ENCODE measurements at places on chromosomes 2 and 18.
A peak's percentile ranks its signal among the peaks of the same experiment; 100 is the strongest.

DNA sequence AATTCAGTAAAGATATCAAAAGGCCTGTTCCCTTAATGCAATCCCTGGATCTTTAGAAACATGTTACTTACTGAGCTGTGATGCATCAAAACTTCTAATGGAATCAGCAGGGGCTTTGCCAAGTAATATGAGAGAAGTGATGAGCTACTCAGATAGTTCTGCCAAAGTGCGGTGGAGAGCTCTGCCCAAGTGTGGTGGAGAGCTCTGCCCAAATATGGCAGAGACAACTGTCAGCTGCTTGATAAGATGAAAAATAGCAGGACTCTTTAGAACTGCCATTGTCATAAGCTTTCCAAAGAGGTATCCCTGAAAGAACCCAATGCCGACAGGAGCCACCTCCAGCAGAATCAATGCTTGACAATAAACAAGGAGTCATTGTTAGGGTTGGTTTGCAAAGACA is 167.9 kb upstream of the SLC39A10 start:
- DNase-seq: no peak

GRCh38 chr18:76823587-76824011 is 1.2 kb downstream of the ZNF236 start:
- DNase-seq: no peak

GRCh38 chr2:70454936-70455544 is 98.6 kb downstream of the TGFA start:
- DNase-seq: no peak

GRCh38 chr2:105287692-105288091 is 41.8 kb downstream of the TGFBRAP1 start:
- DNase-seq: peak; percentile 5

DNA sequence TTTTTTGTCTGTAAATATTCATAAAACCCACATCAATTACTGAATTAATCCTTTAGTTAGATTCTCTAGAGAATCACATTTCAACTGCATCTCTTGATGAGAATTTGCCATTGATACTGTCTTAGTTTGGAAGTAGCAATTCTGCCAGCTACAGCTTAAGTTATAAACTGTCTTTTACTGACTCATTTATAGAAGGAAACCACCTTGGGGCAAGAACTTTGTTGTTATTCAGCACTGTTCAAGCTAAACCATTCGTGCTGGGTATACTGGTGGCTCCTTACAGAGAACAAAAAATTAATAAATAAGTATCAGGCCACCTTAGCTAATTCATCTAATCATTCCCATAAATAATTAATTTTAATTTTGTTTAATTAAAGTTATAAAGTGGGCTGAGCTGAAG is 1082.6 kb upstream of the CELF4 start:
- no peak for DNase-seq

DNA sequence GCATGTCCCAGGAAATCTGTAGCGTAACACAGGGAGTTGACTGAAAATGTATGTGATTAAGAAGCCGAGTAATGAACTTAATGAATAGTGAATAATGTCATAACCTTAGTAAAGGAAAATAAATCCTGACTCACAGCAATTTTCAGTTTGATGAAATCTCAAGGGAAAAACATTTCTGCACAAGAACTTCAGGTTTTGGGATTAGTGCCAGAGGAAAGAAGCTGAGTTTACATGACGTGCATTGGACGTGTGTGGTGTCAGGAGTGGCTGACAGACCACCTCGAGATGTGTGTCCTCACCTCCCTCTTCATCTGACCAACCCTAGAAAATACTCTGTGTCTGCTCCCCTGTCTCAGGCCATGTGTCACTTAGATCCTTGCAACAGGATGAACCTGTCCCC is 39.1 kb downstream of the VWA3B start:
- no peak for DNase-seq

- no peak for DNase-seq
Measured at GRCh38 chr2:14303366-14304115, 329.0 kb upstream of the LRATD1 start.

DNA sequence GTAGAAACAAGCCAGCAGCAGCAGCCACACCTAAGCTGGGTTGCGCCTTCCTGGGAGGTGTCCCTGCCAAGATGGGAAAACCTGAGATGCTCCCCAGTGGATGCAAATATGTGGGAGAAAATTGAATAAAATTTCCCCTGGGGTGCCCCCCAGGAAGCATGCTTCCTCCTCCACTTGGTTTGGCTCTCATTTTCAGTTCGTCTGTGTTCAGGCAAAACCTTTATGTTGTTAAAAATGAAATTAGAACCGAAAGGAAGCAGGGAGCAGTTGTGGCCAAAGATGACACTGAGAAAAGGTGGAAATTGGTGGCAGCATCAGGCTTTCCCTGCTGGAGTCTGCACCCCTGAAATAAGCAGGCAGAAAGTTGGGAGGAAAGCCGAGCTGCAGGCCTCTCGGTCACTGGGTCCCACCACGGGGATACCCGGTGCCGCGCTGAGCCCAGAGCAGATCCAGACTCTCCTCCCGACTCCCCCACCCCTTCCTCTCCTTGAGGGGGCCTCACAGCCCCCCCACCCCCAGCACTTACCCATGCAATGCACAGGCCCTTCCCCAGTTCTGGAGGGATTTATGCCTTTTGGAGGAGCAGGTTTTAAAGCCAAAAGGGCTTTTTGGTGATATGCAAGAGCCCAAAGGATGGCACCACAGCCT is 267.7 kb upstream of the SPRED2 start:
- no peak for DNase-seq

GRCh38 chr2:187493180-187493579 is 45.1 kb upstream of the CALCRL start:
- no peak for DNase-seq

- no peak for DNase-seq
Measured at GRCh38 chr18:9434122-9434701, 41.1 kb upstream of the RALBP1 start.

DNA sequence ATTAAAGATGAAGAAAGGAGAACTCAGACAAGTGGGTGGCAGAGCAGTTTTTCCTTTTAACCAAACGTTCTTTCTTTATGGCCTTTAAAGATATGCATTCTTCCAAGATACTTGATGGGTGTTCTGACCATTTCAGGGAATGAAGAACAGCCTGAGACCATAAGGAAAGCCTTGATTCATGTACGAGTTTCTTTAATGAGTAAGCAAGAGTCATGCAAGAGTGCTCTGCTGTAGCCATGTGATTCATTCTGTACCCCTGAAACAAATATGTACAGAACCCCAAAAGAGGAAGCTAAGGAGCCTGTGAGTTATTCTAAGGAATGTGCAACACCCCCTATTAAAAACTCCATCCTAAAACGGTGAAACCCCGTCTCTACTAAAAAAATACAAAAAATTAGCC is 372.8 kb downstream of the MTX2 start:
- DNase-seq: no peak

- DNase-seq: peak; percentile 33
Measured at GRCh38 chr2:120206022-120206581, 17.1 kb downstream of the TMEM185B start.

- DNase-seq: no peak
Measured at GRCh38 chr2:26786207-26787028, 562 bp downstream of the CENPA start.

GRCh38 chr2:229920011-229920641 is 1.7 kb downstream of the TRIP12 start:
- DNase-seq: peak; percentile 21

- no peak for DNase-seq
Measured at GRCh38 chr18:46915800-46916550, 1.3 kb downstream of the PIAS2 start.

DNA sequence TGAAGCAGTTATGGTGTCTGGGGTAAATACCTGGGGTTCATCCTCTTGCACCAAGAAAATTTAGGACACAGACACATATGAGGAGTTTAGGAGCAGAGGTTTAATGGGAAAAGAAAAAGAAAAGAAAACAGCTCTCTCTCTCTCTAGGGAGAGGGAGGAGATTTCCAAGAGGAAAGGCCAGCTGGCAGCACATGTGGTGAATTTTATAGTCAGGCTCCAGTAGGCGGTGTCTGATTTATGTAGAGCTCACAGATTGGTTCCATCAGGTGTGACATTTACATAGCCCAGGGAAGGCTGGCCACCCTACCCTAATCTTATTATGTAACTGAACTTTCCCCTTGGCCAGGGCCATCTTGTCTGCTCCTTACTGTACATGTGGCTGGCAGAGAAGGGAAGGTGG is 297.5 kb upstream of the RGPD4 start:
- DNase-seq: no peak

- DNase-seq: no peak
Measured at GRCh38 chr18:3726238-3726951, 276.4 kb downstream of the TGIF1 start.

DNA sequence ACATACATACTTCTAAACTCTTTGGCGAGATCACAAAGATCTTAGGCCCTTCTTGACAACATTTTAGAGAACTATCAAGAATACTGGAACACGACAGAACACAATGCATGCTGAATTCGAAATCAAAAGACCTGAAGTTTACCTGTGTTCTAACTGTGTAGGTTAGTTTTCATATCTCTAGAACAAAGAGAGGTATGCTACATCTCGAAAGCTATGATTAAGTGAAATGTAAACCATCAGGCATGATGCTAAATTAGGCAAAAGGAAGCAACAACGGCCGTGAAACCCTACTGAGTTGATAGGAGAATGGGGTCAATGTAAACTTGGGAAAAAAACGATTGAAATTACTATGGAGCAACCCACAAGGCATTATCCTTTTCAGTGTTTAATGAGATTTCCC is 43.7 kb downstream of the IKZF2 start:
- no peak for DNase-seq

GRCh38 chr2:21257621-21258020 is 133.9 kb downstream of the TDRD15 start:
- DNase-seq: no peak

GRCh38 chr2:23053601-23054000 is 331.4 kb upstream of the KLHL29 start:
- no peak for DNase-seq

- no peak for DNase-seq
Measured at GRCh38 chr2:191611614-191612013, 66.3 kb upstream of the NABP1 start.

DNA sequence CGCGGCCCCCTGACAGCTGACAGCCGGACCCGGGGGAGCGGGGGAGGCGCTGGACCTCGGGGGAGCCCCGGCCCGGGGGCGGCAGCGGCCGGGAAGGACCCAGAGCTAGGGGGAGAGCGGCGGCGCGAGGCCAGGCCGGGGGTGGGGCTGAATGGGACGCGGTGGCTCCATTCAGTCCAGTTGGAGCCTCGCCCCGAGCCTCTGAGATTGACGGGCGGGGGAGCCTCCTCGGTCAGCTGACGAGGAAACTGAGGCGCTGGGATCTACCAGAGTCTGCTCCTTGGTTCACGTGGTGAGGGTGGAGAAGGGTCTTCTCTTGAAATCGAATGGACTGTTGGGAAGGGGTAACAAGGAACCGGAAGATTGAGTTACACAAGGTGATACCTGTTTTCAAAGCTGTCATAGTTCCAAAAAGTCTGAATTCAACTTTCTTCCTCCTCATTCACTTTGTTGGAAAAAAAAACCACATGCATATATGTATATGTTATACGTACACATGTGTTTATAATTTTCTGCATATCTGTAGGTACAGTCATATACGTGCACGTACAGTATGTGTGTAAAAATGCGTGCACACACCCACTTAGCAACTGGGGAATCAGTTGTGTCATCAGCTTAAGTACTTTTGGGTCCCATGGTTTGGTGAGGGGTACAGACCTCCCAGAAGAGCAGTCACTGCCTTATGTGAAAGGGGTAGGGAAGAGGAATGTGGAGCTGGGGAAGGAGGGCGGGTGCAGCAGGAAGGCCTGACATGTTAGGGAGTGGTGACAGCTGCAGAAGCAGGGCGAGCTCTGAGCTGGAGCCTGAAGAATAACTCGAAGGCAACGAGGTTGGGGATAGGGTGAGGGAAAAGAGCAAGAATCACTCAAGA is 628 bp downstream of the PPP1R7 start:
- no peak for DNase-seq

- no peak for DNase-seq
Measured at GRCh38 chr2:40471866-40472265, 20.0 kb upstream of the SLC8A1 start.

- DNase-seq: no peak
Measured at GRCh38 chr18:61824733-61825363, 68.0 kb downstream of the RNF152 start.

GRCh38 chr18:2089396-2089795 is 481.9 kb downstream of the METTL4 start:
- DNase-seq: no peak

- no peak for DNase-seq
Measured at GRCh38 chr18:61860302-61860701, 32.5 kb downstream of the RNF152 start.

DNA sequence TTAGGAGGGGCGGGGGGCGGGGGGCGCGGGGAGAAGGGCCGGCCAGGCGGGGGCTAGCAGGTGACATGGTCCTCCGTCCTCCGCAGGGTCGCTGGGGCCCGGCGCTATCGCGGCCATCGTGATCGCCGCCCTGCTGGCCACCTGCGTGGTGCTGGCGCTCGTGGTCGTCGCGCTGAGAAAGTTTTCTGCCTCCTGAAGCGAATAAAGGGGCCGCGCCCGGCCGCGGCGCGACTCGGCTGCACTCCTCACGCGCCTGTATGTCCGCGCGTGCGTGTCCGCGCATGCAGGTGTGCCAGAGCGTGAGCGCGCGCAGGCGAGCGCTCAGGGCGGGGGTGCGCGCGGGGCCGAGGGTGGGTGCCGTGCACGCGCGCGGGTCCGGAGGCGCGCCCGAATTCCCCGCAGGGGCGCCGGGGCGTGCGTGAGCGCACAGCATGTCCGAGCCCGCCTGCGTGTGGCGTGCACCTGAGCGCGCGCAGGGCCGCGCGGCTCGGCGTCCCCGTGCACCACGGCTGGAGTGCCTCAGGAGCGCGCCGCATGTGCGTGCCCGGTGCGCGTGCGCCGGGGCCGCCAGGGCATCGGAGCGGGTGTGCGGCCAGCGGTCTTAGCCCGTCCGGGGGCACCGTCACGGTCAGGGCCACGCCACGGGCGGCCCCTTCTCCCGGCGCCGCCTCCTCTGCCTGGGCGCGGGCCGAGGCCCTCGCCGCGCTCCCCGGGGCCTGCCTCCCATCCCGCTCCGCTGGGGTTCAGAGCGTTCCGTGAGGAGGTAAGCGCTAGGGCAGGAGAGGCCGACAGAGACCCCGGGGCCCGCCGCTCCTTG is 6.3 kb downstream of the SNORC start:
- no peak for DNase-seq

GRCh38 chr2:191930205-191930604 is 83.3 kb upstream of the CAVIN2 start:
- no peak for DNase-seq

GRCh38 chr2:141770530-141770929 is 360.3 kb downstream of the LRP1B start:
- DNase-seq: no peak

GRCh38 chr2:119267604-119268003 is 44.0 kb downstream of the STEAP3 start:
- no peak for DNase-seq

Measured in activated CD4-positive, alpha-beta T cell treated with anti-CD3 and anti-CD28 coated beads for 4 hours (primary cell).